Activated naive CD8-positive, alpha-beta T cell treated with anti-CD3 and anti-CD28 coated beads for 36 hours (primary cell): ENCODE measurements at places on chromosomes 5 and 9. TPM values are rescaled to one million over a fixed set of nuclear protein-coding genes. Genes with fewer than 3 reads are reported as not detected.

Gene FAM240B
- total RNA-seq = not detected

Gene NMUR2
- total RNA-seq = not detected

Gene PCDHGA1
- total RNA-seq = not detected

Gene TRIP13
- 44.2 TPM for total RNA-seq

Gene PCDHA4
- total RNA-seq = not detected

Gene NIPAL4
- 0.60 TPM for total RNA-seq

Gene OR1Q1
- total RNA-seq = not detected

Gene SLCO6A1
- not detected for total RNA-seq

Gene SLC27A6
- not detected for total RNA-seq

Gene GRXCR2
- total RNA-seq = not detected

Gene CLIC3
- not detected for total RNA-seq

Gene CXCL14
- total RNA-seq = not detected

Gene CATSPER3
- total RNA-seq = 0.39 TPM

Gene GARIN3
- total RNA-seq = 0.47 TPM

Gene NOL6
- total RNA-seq = 82.2 TPM

Gene CKMT2
- total RNA-seq = not detected

Gene F2RL1
- 3.6 TPM for total RNA-seq

Gene TAF11L10
- not detected for total RNA-seq

Gene ARSB
- 10.4 TPM for total RNA-seq

Gene CNTFR
- total RNA-seq = not detected

Gene CCNJL
- not detected for total RNA-seq

Gene BNC2
- not detected for total RNA-seq

Gene PRDM9
- total RNA-seq = not detected

Gene LVRN
- not detected for total RNA-seq

Gene LRRC19
- total RNA-seq = not detected

Gene KCNMB1
- not detected for total RNA-seq

Gene TXNDC8
- not detected for total RNA-seq

Gene SLC46A2
- total RNA-seq = not detected

Gene NR4A3
- total RNA-seq = 35.7 TPM

Gene TNC
- 0.90 TPM for total RNA-seq

Gene SLC34A3
- total RNA-seq = not detected

Gene PARP8
- total RNA-seq = 43.6 TPM

Gene WDR38
- total RNA-seq = not detected

Gene ANKRD34B
- total RNA-seq = not detected
